ENCODE measurements at places on chromosomes 2 and 18.

GRCh38 chr18:25341831-25342230 lies 10.1 kb downstream of the ZNF521 start:
- no peak for DNase-seq

GRCh38 chr2:201842131-201842860 lies 36.0 kb downstream of the CDK15 start:
- no peak for DNase-seq

GRCh38 chr18:44730803-44731529 lies 50.3 kb downstream of the SETBP1 start:
- no peak for DNase-seq

DNA sequence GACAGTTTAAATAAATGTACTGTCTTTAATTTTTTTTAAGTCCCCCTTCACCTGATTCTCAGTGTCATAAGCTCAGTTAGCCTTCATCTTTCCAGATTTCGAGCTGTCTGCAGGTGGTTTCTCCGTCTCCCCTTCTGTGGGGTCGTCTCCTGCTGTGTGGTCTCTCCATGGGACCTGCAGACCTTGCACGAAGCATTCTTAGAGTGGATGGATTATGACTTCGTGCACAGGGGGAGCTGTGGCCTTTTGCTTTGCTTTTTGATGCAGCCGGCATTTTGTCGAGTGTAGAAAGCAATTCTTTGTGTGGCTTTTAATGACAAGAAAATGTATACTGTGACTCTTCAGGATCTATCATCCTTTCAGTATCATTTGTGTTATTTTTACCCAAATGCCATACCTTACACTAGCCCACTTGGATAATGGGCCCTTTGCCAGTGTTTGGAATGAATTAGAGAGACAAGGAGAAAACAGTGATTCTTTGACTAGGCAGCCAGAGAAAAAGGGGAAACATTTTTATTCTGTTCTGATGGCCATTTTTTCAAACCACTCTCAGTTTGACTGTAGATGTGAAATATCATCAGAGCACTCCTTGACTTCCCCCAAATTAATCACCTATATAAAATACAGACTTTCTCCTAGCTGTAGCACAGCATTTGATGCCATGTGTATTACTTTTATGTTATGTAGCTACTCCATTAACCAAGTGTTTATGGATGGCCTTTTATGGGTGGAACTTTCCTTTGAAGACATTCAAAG lies 54.3 kb downstream of the ITGA6 start:
- DNase-seq: no peak

- DNase-seq: no peak
Observed at GRCh38 chr18:63468575-63468974, 8.2 kb upstream of the SERPINB5 start.

DNA sequence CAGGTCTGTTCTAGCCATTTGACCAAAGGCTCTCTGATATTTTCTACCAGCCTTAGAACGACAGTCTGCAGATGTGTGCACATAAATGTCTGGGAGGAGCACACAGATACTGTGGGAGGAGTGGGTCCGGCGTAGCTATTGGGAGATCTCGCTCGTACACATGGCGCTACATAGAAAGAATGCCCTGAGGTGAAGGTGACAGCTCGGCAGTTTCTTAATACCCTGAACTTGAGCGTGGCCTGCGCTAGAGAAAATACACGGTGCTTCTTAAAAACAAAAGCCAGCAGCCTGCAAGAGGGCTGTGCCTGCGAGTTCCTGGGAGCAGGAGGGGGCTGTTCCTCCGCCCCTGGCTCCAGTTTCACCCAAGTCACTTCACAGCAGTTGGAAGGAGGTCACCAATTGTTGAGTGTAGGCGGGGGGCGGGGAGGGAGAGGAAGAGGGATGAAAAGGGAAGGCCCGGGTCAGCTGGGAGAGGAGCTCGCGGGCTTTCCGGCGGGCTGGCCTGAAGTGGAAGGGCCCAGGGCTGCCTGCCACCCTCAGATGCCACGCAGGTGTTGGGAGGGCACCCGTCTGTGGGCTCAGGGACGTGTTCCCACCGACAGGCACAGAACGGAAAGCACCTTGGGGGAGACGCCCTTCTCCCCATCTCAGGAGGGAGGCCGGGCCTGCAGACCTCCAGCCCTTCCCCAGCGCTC lies 124.7 kb upstream of the ZNF516 start:
- no peak for DNase-seq

DNA sequence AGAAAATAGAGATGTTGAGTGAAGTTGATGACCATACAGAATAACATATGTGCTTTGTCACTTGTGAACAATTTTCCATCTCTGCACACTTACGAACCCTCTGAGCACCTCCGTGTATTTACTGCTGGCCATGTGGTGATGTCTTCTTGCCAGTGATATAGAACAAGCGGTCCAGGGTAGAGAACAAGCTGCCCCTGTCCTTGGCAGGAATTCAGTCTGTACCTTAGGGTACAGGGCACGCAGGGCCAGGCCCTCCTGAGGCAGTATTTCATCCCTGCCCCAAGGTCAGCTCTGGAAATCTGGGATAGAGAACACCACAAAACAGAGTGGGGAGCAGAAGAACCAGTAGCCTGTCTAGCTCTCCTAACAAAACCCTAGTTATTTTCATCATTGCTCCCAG lies 44.6 kb downstream of the CDCA7 start:
- DNase-seq: no peak

GRCh38 chr2:167215595-167215994 lies 327.3 kb downstream of the XIRP2 start:
- no peak for DNase-seq

GRCh38 chr18:41809652-41810051 lies 145.4 kb upstream of the PIK3C3 start:
- DNase-seq: no peak

- DNase-seq: peak; percentile 27
Observed at GRCh38 chr2:55309446-55309845, 40.4 kb upstream of the MTIF2 start.

DNA sequence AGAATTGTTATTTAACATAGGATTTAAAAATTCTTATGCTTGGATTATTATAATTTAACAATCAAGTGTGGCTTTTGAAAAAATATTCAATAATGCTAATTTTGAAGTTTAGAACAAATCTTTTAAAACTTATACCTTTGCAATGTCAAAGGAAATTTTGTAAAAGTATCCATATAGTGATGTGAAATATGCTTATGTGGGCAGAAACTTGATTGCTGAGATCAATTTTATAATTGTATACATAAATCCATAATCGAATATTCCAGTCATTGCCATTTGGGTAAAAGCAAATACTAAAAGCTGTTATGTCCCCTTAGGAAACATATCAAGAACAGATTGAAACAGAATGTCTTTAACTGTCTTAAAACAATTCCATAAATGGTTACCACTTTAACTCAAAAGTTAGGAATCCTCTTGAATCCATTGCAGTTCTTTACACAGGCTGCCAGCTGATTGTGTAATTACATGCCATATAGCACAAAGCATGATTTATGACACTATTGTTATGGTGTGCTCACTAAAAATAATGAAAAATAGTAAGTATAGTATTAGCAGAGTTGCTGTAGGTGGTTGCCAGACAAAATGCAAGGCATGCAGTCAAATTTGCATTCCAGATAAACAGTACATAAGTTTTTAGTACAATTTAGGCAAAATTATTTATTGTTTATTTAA lies 24.2 kb downstream of the PLCL1 start:
- peak; percentile 52 for DNase-seq

GRCh38 chr2:149884871-149885270 lies 297.3 kb upstream of the MMADHC start:
- DNase-seq: no peak

GRCh38 chr2:237150831-237151375 lies 65.2 kb downstream of the COPS8 start:
- DNase-seq: no peak

DNA sequence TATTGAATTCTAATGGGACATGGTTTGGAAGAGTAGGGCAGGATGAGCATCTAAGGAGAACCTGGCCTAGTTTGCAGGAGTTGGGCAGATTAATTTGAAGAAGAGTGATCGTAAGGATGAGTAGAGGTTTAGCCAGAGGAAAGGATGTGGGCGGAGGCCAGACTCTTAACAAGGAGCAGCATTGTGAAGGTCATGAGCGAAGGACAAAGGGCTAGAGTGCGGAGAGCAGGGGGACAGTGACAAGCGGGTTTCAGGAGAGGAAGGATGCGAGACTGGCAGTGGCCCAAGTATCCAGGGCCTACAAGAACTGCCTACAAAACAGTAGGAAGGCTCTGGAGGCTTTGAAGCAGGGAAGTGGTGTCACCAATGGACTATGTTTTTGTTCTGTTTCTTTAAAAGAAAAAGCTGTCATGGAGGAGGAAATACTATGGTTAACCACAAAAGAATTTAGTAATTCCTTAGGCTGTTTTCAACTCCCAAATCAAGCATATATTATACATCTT lies 20.1 kb downstream of the SLC66A3 start:
- peak; percentile 47 for DNase-seq

GRCh38 chr18:74244554-74244953 lies 47.2 kb downstream of the CYB5A start:
- no peak for DNase-seq

DNA sequence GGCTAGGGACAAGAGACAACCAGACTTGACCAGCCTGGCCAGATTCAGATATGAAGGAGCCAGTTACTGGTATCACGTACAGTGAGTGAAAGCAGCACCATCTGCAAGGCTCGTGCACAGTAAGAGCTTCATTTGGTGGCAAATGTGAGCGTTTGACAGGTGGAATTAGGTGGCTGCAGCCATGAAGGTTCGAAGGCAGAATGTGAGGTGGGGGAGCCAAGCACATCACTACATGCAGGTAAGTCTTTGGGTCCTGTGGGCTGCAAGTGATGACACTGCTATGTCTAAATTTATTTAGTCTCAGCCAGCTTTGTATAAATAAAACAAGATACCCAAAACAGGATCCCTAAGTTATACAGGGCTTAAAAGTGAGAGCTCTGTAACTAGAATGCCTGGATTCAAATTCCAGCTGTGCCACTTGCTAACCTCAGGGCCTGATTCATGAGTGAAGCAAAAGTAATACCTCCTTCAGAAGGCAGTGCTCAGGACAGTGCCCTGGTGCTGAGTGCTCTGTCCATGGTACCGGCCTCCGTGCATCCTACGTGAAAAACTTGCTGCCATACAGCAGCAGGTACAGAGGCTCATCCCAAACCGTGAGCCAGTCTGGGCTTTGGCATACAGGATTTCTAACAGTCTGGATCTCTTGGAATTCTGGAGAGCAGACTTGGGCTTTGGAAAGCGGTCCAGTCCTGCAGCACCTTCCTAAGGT lies 18.6 kb downstream of the DDX18 start:
- DNase-seq: no peak

- no peak for DNase-seq
Observed at GRCh38 chr2:238986491-238987351, 138.8 kb downstream of the TWIST2 start.

DNA sequence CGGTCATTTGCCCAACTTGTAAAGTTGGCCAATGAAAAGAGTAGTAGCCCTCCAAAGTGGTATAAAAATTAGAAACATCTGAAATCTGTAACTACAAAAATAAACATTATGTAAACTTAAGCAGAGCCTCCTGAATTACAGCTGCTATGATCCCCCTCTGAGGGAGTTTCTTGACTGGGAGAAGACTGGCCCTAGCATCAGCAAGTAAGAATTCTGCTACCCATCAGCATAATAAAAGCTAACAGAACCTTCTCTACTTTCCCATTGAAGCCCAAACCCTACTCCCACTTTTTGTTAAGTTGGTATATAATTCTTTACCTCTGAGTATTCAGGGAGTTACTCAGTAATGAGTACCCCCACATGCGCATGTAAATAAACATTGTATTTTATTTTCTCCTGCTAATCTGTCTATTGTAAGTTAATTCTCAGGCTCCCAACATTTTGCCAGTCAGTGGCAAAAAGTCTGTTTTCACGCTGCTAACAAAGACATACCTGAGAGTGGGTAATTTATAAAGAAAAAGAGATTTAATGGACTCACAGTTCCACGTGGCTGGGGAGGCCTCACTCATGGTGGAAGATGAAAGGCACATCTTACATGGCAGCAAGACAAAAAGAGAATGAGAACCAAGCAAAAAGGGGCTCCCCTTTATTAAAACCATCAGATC lies 71.3 kb downstream of the MYL12B start:
- DNase-seq: no peak

GRCh38 chr2:159617100-159617499 lies 752 bp upstream of the BAZ2B start:
- no peak for DNase-seq

DNA sequence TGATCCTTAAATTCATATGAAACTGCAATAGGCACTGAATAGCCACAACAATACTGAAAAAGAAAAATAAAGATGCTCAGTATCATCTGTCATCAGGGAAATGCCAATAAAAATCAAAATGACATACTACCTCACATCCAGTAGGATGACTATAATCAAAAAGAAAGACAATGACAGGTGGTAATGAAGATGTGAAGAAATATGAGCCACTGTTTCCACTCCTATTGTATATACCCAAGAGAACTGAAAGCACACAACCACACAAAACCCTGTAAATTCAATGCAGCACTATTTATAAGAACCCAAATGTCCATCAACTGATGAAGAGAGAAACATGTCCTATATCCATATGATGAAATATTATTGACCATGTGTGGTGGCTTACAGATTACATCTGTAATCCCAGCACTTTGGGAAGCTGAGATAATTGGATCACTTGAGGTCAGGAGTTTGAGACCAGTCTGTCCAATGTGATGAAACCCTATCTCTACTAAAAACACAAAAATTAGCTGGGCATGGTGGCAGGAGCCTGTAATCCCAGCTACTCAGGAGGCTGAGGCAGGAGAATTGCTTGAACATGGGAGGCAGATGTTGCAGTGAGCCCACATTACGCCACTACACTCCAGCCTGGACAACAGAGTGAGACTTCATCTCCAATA lies 39.9 kb downstream of the MAP3K2 start:
- DNase-seq: no peak

GRCh38 chr2:7373156-7373555 lies 455.9 kb downstream of the RNF144A start:
- no peak for DNase-seq

DNA sequence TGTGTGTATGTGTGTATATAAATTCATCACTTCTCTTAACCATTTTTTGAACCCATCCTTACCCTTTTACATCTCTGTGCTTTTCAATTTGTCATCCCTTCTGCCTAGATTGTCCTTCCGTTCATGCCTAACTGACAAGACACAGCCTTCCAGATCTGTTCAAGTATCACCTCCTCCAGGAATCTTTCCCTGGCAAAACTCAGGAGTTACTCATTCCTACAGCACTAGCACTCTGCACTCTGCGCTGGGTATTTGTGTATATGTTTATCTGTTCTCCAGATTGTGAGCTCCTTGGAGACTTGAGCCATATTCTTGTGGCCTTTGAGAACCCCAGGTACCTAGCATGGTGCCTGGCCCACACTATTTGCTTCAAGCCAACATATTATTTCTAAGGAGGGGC lies 26.8 kb upstream of the ASXL2 start:
- no peak for DNase-seq

- DNase-seq: no peak
Observed at GRCh38 chr2:112897624-112897978, 13.4 kb upstream of the IL37 start.

- no peak for DNase-seq
Observed at GRCh38 chr2:73994178-73994831, 9.6 kb downstream of the TET3 start.

Data from fibroblast of skin of left quadriceps (primary cell).